ENCODE measurements at places on chromosomes 2 and 18. TPM values are rescaled to one million over a fixed set of nuclear protein-coding genes. Genes with fewer than 3 reads are reported as not detected.
A peak's percentile ranks its signal among the peaks of the same experiment; 100 is the strongest.

GRCh38 chr2:238009563-238009962 lies 42.7 kb downstream of the UBE2F start:
- no peak overlapping the region for H3K27ac ChIP-seq
- H3K27me3 ChIP-seq = no peaks in the 10 kb centered on the region
- no peaks in the 10 kb centered on the region for H3K36me3 ChIP-seq
- no peak overlapping the region for H3K4me3 ChIP-seq
- no peaks in the 10 kb centered on the region for H3K4me1 ChIP-seq

The CERKL gene
- not detected for total RNA-seq

GRCh38 chr2:21083482-21083881 lies 39.6 kb upstream of the APOB start:
- H3K4me3 ChIP-seq = no peak overlapping the region
- no peak overlapping the region for H3K27ac ChIP-seq
- no peaks in the 10 kb centered on the region for H3K36me3 ChIP-seq
- no peaks in the 10 kb centered on the region for H3K4me1 ChIP-seq
- DNase-seq = no peak

The DCDC2C gene
- not detected for total RNA-seq

DNA sequence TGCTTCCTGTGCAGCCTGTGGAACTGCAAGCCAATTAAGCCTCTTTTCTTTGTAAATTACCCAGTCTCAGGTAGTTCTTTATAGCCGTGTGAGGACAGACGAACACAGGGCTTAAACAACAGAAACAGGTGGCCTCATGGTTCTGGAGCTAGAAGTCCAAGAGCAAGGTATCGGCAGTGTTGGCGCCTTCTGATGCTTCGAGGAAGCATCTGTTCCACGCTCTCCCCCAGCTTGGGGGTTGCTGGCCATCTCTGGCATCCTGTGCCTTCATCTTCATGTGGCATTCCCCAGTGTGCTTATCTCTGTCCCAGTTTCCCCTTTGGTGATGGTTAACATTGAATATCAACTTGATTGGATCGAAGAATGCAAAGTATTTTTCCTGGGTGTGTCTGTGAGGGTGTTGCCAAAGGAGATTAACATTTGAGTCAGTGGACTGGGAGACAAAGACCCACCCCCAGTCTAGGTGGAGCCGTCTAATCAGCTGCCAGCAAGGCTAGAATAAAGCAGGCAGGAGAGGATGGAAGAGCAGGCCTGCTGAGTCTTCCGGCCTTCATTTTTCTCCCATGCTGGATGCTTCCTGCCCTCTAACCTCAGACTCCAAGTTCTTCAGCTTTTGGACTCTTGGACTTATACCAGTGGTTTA lies 287.6 kb downstream of the PHLPP1 start:
- H3K4me1 ChIP-seq = no peaks in the 10 kb centered on the region
- H3K27me3 ChIP-seq = no peaks in the 10 kb centered on the region
- H3K4me3 ChIP-seq = no peak overlapping the region
- H3K36me3 ChIP-seq = no peaks in the 10 kb centered on the region

DNA sequence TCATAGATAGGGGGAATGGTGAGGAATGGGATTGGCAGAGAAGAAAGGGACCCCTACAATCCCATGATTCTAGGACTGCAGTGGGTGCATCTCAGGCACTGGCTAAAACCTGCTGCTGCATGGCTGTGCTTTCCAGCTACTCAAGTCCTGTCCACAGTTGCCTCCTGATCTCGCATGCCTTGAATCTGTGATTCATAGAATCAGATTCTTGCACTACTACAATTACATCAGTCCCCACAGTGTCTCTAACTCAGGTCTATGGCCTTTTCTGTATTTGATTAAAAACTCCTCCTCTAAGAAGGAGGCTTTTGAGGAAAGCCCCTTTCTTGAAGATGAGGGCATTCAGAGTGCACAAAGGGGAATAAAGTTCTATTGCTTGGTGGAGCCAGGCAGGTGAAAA lies 117.4 kb downstream of the LRATD1 start:
- H3K36me3 ChIP-seq = no peaks in the 10 kb centered on the region
- H3K4me1 ChIP-seq = no peaks in the 10 kb centered on the region
- no peaks in the 10 kb centered on the region for H3K27me3 ChIP-seq

- H3K27me3 ChIP-seq = no peaks in the 10 kb centered on the region
- DNase-seq = no peak
- peak overlapping the region; percentile 9 for H3K4me3 ChIP-seq
- no peaks in the 10 kb centered on the region for H3K36me3 ChIP-seq
Observed at GRCh38 chr2:23594460-23594825, 209.5 kb downstream of the KLHL29 start.

- DNase-seq = no peak
- no peak overlapping the region for H3K27ac ChIP-seq
Observed at GRCh38 chr18:45119876-45120275, 439.2 kb downstream of the SETBP1 start.

The RTP5 gene
- 0.16 TPM for total RNA-seq

The PPP1R1C gene
- not detected for total RNA-seq

DNA sequence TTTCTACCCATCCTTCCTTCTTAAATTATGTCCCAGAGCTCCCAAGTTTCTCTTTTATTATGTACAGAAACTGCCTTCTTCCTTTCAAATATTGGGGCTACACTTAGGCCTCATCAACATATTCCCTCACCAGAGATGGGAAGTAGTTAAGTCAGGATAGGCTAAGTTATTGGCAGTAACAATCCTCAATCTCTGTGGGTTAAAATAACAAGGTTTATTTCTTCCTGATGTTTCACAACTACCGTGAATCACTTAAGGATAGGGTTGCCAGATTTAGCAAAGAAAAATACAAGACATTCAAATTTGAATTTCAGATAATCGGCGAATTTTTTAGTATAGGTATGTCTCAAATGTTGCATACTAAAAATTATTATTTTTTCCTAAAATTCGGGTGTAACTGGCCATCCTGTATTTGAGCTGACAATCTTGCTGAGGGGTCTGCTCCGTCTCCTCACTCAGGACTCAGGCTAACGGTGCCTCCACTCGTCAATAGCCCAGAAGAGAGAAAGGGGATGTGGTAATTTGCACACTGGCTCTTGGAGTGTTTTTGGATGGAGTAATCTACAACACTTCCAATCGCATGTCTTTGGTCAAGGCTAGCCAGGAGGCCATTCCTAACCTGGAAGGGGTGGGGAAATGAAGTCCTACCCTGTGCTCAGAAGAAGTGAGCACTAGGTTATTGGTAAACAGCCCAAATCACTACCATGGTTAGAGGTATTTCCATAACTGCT lies 91.7 kb downstream of the ACTR3 start:
- no peak for DNase-seq
- no peaks in the 10 kb centered on the region for H3K27me3 ChIP-seq
- H3K4me3 ChIP-seq = no peak overlapping the region
- H3K4me1 ChIP-seq = no peaks in the 10 kb centered on the region

- no peaks in the 10 kb centered on the region for H3K4me1 ChIP-seq
- no peak overlapping the region for H3K4me3 ChIP-seq
Observed at GRCh38 chr2:30960213-30960612, 153.0 kb upstream of the CAPN13 start.

The CRYBA2 gene
- not detected for total RNA-seq

The COL3A1 gene
- total RNA-seq = 475 TPM

The CD8B gene
- not detected for total RNA-seq

- no peaks in the 10 kb centered on the region for H3K36me3 ChIP-seq
- H3K27ac ChIP-seq = no peak overlapping the region
- H3K4me3 ChIP-seq = no peak overlapping the region
- DNase-seq = no peak
- H3K27me3 ChIP-seq = no peaks in the 10 kb centered on the region
Observed at GRCh38 chr2:27573452-27573851, 9.4 kb upstream of the ZNF512 start.

The MPPE1 gene
- 32.7 TPM for total RNA-seq

GRCh38 chr2:10844097-10844496 lies 31.5 kb upstream of the PDIA6 start:
- H3K27me3 ChIP-seq = no peaks in the 10 kb centered on the region
- peak overlapping the region; percentile 74 for H3K27ac ChIP-seq
- DNase-seq = peak; percentile 94
- peak overlapping the region; percentile 21 for H3K4me3 ChIP-seq
- peaks cover 27% of the 10 kb centered on the region for H3K4me1 ChIP-seq
- no peaks in the 10 kb centered on the region for H3K36me3 ChIP-seq

DNA sequence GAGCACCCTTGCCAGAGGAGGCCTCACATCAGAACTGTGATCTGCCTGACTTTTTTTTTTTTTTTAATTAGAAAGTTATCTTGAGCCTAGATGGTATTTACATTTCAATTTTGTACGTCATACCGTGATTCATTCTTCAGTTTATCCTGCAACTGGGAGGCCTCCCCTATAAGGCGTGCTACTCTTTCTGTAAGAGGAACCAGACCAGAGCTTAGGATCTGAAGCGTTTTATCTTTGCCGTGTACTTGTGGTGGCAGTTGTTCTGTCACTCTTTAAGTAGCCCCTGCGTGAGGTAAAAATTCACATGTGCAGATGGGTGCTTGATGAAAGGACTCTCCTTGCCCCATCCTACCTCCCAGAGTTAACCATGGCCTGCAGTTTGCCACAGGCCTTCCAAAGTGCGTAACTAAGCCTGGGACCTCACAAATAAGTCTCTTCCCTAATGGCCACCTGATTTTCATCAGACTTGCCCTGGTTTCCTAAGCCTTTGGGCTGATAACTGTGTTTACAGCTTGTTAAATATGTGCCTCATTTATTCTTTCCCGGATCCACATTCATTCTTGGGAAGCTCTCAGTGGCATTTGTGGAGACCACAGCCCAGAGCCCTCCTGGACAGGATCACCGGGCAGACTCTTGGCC lies 96.0 kb downstream of the MTCL1 start:
- peak overlapping the region; percentile 85 for H3K27ac ChIP-seq
- DNase-seq = no peak
- peaks cover 58% of the 10 kb centered on the region for H3K4me1 ChIP-seq
- no peak overlapping the region for H3K4me3 ChIP-seq

- no peak for DNase-seq
- H3K4me3 ChIP-seq = no peak overlapping the region
- H3K27me3 ChIP-seq = no peaks in the 10 kb centered on the region
- no peaks in the 10 kb centered on the region for H3K36me3 ChIP-seq
Observed at GRCh38 chr2:166900700-166901099, 12.4 kb downstream of the XIRP2 start.

DNA sequence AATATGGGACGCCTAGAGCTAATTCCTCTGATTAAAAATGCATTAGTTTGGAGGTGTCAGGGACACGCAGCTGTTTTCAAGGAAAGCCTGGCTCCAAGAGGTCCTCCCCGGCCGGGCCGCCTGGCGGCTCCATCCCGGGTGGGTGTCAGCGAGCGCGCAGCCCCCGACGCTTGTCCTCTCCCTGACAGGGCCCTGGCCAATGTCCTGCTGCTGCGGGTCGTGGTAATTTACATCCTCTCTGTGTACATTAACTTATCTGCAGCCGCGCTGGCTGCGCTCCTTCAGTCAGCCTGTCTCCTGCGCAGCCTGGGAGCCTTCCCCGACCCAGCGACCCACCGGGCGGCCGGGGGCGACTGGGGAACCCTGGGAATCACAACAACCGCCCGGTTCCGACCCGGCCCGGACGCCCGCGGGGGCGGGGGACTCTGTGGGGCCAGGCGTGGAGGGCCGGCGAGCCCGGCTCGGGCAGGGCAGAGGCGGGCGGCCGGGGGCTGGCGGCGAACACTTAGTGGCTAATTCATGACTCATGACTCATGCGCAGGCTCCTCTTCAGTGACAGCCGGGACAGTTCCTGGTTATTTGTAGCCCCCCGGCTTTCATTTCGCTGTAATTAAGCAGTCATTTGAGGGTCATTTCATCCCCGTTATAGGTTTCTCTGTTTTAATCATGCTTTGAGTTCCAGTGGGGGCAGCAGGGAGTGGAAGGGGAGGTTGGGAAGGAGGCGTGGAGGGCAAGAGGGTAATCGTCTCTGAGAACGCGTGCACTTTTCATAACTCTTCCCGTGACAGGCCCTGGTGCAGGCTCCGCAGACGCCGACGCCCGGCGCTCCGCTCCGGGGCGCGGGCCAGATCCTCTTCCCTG lies 141.9 kb upstream of the CTAGE1 start:
- H3K36me3 ChIP-seq = no peaks in the 10 kb centered on the region
- H3K4me1 ChIP-seq = peaks cover 23% of the 10 kb centered on the region
- peak overlapping the region; percentile 83 for H3K27ac ChIP-seq
- no peaks in the 10 kb centered on the region for H3K27me3 ChIP-seq
- DNase-seq = peak; percentile 73
- H3K4me3 ChIP-seq = peak overlapping the region; percentile 28

- H3K27ac ChIP-seq = no peak overlapping the region
- H3K4me3 ChIP-seq = no peak overlapping the region
- no peaks in the 10 kb centered on the region for H3K36me3 ChIP-seq
Observed at GRCh38 chr2:40129725-40130124, 322.2 kb downstream of the SLC8A1 start.

DNA sequence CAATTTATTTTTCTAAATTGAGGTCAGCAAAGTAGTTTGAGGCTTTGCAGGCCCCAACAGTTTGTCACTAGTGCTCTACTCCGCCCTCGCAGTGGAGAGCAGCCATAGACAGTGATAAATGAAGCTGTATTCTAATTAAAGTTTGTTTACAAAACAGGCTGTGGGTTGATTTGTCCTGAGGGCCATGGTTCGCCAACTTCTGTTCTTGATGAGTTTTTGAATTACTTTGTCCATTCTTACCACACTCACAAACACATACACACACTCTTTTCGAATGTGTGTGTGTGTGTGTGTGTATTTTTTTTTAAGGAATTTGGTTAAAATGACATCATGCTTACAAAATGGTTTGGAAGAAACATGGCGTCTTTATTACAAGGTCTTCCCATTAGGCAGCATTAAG lies 68.6 kb downstream of the MTCL1 start:
- H3K27ac ChIP-seq = peak overlapping the region; percentile 78
- no peak for DNase-seq
- peaks cover 2% of the 10 kb centered on the region for H3K36me3 ChIP-seq
- no peak overlapping the region for H3K4me3 ChIP-seq
- peaks cover 71% of the 10 kb centered on the region for H3K4me1 ChIP-seq
- no peaks in the 10 kb centered on the region for H3K27me3 ChIP-seq

- H3K4me3 ChIP-seq = no peak overlapping the region
- H3K36me3 ChIP-seq = no peaks in the 10 kb centered on the region
- no peak overlapping the region for H3K27ac ChIP-seq
- no peak for DNase-seq
- H3K4me1 ChIP-seq = no peaks in the 10 kb centered on the region
- H3K27me3 ChIP-seq = no peaks in the 10 kb centered on the region
Observed at GRCh38 chr2:81714817-81715216, 1410.3 kb upstream of the LRRTM1 start.

The FAM237A gene
- total RNA-seq = not detected

GRCh38 chr18:58657081-58657480 lies 14.2 kb upstream of the MALT1 start:
- H3K4me3 ChIP-seq = no peak overlapping the region
- H3K27ac ChIP-seq = no peak overlapping the region
- no peaks in the 10 kb centered on the region for H3K36me3 ChIP-seq
- H3K27me3 ChIP-seq = no peaks in the 10 kb centered on the region

GRCh38 chr2:12750166-12750905 lies 33.6 kb downstream of the TRIB2 start:
- H3K27ac ChIP-seq = no peak overlapping the region
- no peaks in the 10 kb centered on the region for H3K4me1 ChIP-seq
- H3K4me3 ChIP-seq = no peak overlapping the region
- no peak for DNase-seq
- H3K27me3 ChIP-seq = no peaks in the 10 kb centered on the region

The IL37 gene
- total RNA-seq = not detected

The CXCR1 gene
- not detected for total RNA-seq

The TMEM182 gene
- 0.55 TPM for total RNA-seq

Measured in sigmoid colon (tissue), 7 donors.